T-helper 22 cell (primary cell): ENCODE measurements at places on chromosomes 12 and 14.

- no peak for DNase-seq
Observed at GRCh38 chr14:94376108-94376975, 12.1 kb downstream of the SERPINA1 start.

- no peak for DNase-seq
Observed at GRCh38 chr14:54798465-54799124, 104.0 kb downstream of the GCH1 start.

DNA sequence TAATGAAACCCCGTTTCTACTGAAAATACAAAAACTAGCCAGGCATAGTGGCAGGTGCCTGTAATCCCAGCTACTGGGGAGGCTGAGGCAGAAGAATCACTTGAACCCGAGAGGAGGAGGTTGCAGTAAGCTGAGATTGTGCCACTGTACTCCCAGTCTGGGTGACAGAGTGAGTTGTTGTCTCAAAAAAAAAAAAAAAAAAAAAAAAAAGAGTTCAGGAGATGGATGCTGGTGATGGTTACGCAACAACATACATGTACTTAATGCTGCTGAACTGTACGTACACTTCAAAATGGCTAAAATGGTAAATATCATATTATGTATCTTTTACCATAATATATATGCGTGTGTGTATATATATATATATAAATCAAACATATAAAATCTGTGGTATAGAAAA, 29.0 kb downstream of the ACTN1 start:
- no peak for DNase-seq

DNA sequence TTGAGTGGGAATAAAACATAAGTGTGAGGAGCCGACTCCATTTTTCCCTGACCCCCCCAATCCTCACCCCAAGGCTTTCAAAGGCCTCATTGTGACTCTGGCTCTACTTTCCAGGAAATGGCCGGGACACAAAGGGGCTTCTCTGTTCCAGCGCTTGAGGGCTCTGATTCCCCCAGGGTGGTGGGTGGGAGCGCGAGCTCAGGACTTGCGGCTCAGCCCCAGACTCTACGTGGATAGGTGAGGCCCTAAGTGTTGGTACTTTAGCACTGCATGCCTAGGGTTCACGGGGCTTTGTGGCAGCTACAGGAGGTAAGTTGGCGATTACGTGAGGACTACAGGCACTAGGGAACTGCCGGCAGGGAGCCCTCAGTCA, 553 bp downstream of the CNPY2 start:
- DNase-seq = no peak

DNA sequence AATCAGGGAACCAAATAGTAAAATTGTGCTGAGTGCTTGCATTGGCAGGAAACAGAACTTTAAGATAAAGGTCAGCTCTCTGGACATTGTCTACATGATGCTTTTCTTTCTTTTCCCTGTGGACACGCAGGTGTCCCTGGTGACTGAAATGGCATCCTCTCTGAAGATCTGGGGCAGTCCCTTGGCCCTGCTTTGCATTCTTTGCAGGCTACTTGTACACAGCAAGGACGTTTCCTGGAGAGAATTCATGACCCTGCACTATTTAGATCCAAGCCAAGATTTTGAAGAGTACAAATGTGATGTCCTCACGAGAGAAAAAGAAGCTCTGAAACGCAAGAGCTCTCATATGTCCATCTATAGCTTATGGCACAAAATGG, 11.3 kb upstream of the EDDM3A start:
- no peak for DNase-seq
